ENCODE measurements at places on chromosomes 12 and 14. TPM values are rescaled to one million over a fixed set of nuclear protein-coding genes. Genes with fewer than 3 reads are reported as not detected.

The LBHD2 gene
- total RNA-seq = not detected

The IL26 gene
- total RNA-seq = not detected

The ETV6 gene
- 0.54 TPM for total RNA-seq

The MCRS1 gene
- total RNA-seq = 51.8 TPM

- H3K4me1 ChIP-seq = peaks cover 37% of the 10 kb centered on the region
- no peaks in the 10 kb centered on the region for H3K36me3 ChIP-seq
- no peak for DNase-seq
- no peaks in the 10 kb centered on the region for H3K27me3 ChIP-seq
- H3K27ac ChIP-seq = no peak overlapping the region
These were observed 158.6 kb upstream of the CCND2 start for GRCh38 chr12:4114986-4115385.

DNA sequence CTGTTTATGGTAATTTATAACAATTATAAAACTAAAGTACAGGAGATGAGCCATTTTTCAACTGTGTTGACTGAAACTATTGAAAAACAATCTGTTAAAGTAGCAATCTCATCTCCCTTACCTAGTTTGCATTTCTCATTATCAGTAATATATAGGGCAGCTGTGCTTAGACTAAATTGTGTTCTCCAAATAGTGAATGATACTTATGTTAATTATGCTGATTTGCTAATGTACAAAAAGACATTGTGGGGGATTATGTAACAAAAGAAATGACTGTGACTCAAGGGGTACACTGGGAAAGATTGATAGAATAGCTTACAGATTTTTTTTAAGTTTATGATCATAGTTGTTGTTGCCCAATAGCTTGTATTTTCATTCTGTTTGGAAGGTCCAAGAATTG, 207.7 kb downstream of the FUT8 start:
- no peak for DNase-seq
- no peak overlapping the region for H3K27ac ChIP-seq
- H3K36me3 ChIP-seq = no peaks in the 10 kb centered on the region
- H3K27me3 ChIP-seq = no peaks in the 10 kb centered on the region
- no peak overlapping the region for H3K4me3 ChIP-seq

DNA sequence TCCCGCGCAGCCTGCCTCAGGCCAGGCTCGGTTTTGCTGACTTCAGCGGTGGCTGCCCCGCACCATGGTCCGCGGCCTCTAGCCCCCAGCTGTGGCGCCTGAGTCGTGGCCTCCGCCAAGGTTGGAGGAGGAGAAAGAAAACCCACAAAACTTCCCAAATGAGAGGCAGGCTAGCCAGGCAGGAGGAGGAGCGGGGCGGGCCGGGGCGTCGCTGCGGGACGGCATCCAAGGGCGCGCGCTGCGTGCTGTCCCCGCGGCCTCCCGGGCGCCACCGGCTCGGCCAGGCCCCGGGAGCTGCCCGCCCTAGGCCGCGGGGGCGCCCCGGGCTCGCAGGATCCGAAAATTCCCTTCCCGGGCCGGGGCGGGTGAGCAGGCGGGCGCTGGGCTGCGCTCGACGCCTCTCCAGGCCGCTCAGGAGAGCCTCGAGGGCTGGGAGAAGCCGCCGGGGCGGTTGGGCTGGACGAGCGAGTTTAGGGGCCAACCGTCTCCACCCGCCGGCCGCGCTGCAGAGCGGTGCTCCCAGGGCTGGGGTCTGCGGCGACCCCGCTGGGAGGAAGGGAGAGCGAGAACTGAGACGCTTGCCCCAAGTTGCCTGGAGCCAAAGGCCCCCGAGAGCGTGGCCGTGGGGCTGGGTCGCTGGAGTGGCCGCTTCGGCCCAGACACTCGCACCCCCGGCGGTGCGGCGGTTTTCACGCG, at the start of gene EFS:
Gene EFS (minus strand): TSS at position 137 of the 696 bp plus-strand sequence. CDS start 147 bp downstream, outside the sequence.
- H3K27me3 ChIP-seq = no peaks in the 10 kb centered on the region
- H3K27ac ChIP-seq = no peak within 1 kb of the TSS
- no peaks in the 10 kb centered on the region for H3K4me1 ChIP-seq
- no peak within 1 kb of the TSS for H3K4me3 ChIP-seq
- no peaks in the 10 kb centered on the region for H3K36me3 ChIP-seq

GRCh38 chr14:105999361-106000028, 473.1 kb downstream of the TMEM121 start:
- no peak overlapping the region for H3K27ac ChIP-seq
- H3K4me1 ChIP-seq = no peaks in the 10 kb centered on the region
- no peak overlapping the region for H3K4me3 ChIP-seq
- DNase-seq = peak; percentile 88
- no peaks in the 10 kb centered on the region for H3K36me3 ChIP-seq

GRCh38 chr14:104722938-104723650, 935 bp upstream of the ADSS1 start:
- no peak overlapping the region for H3K4me3 ChIP-seq
- no peak overlapping the region for H3K27ac ChIP-seq
- no peaks in the 10 kb centered on the region for H3K36me3 ChIP-seq
- no peaks in the 10 kb centered on the region for H3K27me3 ChIP-seq
- no peak for DNase-seq
- peaks cover 16% of the 10 kb centered on the region for H3K4me1 ChIP-seq

- DNase-seq = no peak
- H3K27ac ChIP-seq = no peak overlapping the region
- H3K4me1 ChIP-seq = no peaks in the 10 kb centered on the region
- H3K36me3 ChIP-seq = no peaks in the 10 kb centered on the region
- H3K4me3 ChIP-seq = no peak overlapping the region
These were observed 1.1 kb downstream of the SERPINA1 start for GRCh38 chr14:94387051-94388026.
